Ureter (tissue), 1 donor: ENCODE measurements at places on chromosomes 7 and 10. TPM values are rescaled to one million over a fixed set of nuclear protein-coding genes. Genes with fewer than 3 reads are reported as not detected.

- peak; percentile 57 for DNase-seq
These were observed 1.0 kb upstream of the CBLL1 start for GRCh38 chr7:107742678-107743566.

DNA sequence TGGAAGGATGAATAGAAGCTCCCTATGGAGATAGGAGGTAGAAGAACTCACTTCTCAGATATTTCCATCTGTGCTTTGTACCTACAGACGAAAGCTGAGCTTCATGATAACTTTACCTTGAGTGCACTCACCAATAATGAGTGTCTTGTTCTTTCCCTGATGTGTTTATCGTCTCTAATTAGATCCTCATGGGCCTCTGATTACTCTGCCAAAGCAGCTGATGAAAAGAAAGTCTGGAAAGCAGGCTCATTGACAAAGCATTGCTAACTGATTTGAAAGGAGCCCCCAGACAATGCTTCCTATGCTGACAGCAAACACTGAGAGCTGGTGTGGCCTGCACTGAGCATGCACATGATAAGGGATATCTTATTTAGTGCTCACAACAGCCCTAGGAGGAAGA lies 183.9 kb upstream of the GHITM start:
- no peak for DNase-seq

DNA sequence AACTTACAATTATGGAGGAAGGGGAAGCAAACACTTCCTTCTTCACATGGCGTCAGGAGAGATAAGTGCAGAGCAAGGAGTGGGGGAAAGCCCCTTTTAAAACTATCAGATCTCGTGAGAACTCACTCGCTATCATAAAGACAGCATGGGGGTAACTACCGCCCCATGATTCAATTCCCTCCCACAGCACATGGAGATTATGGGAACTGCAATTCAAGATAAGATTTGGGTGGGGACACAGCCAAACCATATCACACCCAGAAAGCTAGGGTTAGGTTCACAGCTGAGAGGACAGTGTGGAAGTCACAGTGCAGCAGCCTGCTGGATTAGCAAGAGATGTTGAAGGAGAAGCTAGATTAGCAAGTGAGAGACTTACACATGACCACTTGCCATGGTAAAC lies 81.6 kb downstream of the CRTAC1 start:
- no peak for DNase-seq

Gene SLC16A9
- total RNA-seq: 8.0 TPM
